ENCODE measurements at places on chromosomes 4 and X.

DNA sequence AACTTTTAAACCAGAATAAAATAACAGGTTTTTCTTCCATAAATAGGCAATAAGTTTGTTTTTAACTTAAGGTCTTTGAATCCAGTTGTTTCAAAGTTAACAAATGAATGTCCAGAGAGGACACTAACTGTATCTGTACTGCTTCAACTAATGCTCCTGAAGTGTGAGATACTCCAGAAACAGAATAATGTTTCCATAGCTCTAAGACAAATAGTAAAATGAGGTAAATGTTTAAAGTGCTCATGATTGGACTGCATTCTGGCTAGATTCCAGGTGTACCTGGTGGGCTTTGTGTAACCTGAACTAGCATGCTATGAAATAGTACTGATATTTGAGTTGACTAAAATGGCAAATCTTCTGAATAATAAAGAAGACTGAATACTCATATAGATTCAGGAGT is 51.7 kb downstream of the METTL14 start:
- DNase-seq = no peak

- no peak for DNase-seq
Measured at GRCh38 chr4:141851246-141851891, 215.0 kb downstream of the IL15 start.

DNA sequence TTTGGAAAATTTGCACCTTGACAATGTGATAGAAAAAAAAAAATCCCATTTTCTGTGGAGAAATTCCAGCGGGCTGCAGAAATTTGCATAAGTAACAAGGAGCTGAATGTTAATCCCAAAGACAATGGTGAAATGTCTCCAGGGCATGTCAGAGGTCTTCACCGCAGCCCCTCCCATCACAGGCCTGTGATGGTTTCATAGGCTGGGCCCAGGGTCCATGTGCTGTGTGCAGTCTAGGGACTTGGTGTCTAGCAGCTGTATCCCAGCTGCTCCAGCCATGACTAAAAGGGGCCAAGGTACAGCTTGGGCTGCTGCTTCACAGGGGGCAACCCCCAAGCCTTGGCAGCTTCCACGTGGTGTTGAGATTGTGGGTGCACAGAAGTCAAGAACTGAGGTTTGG is 85.2 kb downstream of the ADGRA3 start:
- no peak for DNase-seq

GRCh38 chr4:115986573-115986972 is 873.2 kb upstream of the NDST4 start:
- DNase-seq = no peak

All from COLO829 (cell line).